Left renal pelvis (tissue), 4 donors: ENCODE measurements at places on chromosomes 4 and X. TPM values are rescaled to one million over a fixed set of nuclear protein-coding genes. Genes with fewer than 3 reads are reported as not detected.

DNA sequence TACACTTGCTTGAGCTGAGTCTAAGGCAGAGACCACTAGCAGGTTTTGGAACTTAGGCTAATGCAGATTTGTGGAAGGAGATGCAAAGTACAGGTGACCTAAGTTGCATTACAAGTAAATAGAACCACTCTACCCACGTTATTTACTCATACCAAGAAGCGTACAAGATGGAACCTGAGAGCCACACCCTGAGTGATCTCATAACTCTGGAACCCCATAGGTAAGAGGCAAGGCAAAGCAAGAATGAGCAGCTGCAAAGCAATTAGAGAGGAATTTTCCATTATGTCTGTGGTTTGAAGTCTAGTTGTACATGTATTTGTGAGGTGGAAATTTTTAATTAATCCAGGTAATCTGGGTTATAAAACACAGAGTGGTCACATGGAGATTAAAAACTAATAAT, 55.4 kb downstream of the CC2D2A start:
- no peak for DNase-seq

DNA sequence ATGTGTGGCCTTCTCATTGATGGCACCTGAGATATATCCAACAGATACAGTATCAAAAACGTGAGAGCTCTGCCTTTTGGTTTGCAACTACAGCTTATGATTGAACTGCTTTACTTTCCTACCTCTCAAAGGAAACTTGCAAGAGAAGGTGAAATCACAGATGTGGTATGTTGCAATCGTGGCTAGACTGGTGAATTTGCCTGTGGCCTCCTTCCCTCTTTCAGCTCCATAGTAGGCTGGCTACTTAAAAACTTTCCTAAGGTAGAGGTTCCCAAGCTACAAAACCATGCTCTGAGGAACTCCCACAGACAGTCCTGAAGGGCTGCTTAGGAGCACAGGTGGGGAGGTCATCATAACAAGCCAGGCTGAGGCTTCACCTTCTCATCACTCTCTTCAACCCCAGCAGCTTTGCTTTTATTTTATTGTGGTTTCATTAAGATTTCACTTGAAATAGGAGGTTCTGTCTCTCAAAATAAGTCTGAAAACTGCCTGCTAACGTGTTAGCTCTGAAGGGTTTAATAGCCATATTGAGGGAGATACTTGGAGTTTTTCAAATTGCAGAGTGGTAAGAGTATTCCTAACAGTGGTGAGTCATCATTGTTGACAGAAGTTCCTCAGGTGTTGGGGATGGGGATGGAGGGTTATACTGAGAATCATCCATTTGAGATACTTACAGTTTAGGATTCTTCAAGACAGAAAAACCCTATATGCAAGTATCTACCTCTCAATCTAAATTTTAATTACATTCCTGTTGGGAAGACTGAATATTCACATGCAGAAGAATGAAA, 93.5 kb upstream of the UCP1 start:
- DNase-seq: no peak

The TLR8 gene
- 0.32 TPM for polyA plus RNA-seq

The UGT2A2 gene
- polyA plus RNA-seq: not detected

DNA sequence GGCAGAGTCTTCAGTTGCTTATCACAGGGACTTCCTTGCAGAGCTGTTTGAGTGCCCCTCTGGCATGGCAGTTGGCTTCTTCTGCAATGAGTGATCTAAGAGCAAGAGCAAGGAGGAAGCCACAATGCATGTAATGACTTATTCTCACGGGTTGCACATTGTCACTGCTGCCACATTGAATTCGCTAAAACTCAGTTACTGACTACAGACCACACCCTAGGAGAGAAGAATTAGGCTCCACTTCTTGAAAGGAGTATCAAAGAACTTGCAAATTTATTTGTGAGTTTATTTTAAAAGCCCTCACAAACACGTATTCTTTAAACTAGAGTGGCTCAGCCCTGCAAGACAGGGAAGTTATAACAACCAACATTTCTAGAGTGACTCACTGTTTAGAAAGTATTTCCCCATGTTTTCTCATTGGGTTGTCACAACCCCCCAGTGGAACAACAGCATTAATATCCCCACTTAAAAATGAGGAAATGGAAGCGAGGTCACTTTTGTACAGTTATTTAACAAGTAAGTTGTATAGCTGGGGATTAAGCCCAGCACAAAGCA, 32.4 kb upstream of the RBPJ start:
- DNase-seq: no peak

The LIMCH1 gene
- polyA plus RNA-seq: 98.2 TPM

DNA sequence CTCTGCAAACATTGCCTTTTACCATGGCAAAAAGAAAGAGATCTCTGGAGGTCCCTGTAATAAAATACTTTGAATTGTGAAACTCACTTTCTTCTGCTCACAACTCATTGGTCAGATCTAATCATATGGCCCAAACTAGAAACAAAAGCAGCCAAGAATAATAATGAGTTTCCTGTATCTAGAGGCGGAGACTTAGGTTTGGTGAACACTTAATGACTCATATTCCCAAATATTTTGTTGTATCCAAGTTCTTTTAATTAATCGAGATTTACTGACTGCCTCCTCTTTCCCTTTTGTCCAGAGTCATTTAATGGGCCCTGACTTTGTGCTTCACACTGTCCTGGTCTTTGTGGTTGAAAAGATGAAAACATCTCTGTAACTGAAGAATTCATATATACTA, 190.6 kb downstream of the CCSER1 start:
- no peak for DNase-seq

The HPSE gene
- polyA plus RNA-seq: 0.81 TPM

DNA sequence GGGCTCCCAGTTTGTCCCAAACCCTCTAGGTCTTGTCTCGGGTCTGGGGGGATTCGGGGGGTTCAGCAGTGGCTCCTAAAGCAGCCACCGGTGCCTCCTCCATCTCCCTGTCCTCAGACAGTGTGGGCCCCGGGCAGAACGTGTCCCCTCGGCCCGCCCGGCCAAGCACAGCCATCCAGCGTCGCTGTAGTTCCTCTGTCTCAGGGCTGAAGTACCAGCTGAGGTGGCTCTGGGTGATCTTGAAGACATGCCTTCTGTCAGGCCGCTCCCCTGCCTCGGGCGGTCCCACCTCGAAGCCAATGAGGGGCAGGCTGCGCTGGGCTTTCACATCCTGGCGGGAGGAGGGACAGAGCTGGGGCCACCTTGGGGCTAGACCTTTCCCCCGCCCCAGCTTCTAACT, 5.9 kb downstream of the TSR2 start:
- no peak for DNase-seq

DNA sequence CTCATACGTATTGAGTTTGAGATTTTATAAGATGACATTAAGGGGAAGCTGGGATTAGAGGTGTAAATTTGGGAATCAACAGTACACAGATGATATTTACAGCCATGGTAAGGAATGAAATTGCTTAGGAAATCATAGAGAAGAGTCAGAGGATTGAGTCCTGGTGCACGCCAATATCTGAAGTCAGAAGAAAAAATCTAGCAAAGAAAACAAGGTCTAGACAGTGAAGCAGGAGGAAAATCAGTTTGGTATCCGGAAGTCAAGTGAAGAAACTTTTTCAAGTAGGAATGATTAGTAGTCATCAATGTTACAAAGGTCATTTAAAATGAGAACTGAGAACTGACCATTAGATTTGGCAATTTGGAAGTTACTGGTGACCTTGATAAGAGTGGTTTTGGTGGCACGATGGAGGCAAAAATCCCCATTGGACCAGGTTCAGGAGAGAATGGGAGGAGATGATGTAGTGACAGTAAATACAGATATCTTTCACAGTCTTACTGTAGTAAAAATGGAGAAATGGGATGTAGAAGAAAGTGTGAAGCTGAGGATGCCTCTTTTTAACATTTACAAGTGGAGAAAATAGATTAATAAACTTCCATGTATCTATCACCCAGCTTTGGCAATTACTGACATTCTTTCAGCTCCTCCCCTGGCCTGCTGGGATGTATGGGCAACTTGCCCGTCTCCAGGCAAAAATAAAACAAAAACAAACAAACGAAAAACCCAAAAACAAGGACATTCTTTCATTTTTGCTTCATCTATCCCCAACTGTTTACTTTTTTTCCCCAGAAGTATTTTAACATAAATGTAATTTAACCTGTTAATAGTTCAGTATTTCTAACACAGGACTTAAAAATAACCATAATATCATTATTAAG, 11.4 kb upstream of the GPR34 start:
- DNase-seq: no peak
